Muscle of back (tissue), 13 donors: ENCODE measurements at places on chromosomes 6 and 20. TPM values are rescaled to one million over a fixed set of nuclear protein-coding genes. Genes with fewer than 3 reads are reported as not detected.

Gene BMP7
- polyA plus RNA-seq, result 2.9 TPM

Gene HRH3
- not detected for polyA plus RNA-seq

Gene SLC13A3
- 2.2 TPM for polyA plus RNA-seq

Gene SLC52A3
- polyA plus RNA-seq, result 0.16 TPM

DNA sequence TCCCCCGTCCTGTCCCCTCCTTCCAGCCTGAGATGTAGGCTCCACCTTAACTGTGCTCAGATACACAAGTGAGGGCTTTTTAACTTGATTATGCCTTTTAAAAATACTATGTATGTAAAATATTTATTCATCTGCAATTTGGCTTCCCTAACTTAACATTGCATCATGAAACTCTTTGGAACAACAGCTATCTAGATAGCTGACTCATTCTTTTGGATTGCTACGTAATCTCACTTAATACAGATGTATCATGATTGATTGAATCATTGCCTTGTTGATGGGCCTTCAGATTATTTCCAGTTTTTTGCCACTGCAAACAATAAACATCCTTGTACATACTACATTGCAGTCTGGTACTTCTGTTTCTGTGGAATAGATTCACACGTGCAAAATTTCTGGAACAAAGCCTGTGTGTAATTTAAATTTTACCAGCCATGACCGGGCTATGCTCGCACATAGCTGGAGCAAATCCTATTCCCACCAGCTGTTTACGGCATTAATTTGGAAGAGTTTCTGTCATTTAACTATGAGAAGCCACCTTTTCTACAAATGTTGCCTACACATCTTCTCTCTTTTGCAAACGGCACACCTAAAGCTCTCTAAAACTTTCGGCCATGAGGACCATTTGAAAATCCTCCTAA, 6.5 kb downstream of the PRND start:
- peak; percentile 44 for DNase-seq

GRCh38 chr6:107668743-107669474, 155.2 kb downstream of the SCML4 start:
- DNase-seq, result no peak

DNA sequence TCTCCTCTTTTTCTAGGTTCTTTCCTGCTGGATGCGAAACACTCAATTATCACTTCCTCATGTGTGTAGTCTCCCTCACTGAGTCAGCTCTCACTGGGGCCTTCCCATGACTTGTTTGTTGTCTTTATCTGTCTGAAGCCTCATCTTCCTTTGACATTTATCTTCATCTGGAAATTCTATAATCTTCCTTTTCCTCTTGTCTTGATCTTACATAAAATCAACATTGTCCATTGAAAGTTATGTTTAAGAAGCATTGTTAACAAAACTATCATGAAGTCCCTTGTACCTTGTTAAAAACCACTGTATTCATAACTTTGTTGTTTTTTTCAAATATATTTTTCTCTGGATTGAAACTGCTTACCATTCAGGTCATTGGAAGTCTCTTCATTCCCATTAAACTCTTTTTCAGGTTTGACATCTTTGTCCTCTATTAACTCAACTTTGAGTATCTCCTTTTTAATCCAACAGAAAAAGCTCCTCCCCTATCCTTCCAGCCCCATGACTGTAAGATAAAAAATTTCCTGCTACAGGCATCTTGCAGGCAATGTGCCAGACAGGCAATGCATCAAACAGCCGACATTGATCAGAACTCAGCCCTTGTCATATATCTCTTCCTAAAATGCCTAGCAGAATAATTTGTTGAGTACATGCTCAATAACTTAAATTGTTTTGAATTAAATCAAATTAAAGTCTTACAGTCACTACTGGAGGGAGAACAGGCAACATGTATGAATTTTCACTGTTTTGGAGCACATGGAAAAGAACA, 34.8 kb downstream of the MYLIP start:
- no peak for DNase-seq

- no peak for DNase-seq
These were observed 25.2 kb upstream of the TLDC2 start for GRCh38 chr20:36850759-36851158.

DNA sequence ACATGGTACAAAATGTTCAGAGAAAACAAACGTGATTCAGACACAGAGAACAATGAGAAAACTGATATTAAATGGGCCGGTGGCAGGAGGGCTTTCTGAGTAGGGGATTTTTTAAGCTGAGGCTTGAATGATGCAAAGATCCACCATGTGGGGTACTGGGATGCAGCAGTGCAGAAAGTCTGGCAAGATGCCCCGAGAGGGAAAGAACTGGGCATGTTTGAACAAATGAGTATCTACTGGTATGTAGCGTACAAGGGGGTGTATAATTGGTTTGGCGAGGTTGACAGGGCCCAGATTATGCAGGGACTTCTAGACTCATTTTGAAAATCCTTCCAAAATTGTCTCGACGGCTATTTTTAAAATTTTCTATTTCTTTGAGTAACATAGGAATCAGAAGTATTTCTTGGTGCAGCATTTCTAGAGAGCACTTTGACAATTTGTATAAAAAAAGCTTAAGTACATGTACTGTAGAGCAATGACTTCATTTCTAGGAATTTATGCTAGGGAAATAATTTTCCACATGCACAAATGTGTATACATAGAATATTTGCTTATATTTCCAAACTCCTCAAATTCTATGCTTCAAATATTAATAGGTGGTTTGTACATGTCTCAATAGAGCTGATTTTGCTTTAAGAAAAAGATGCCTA, 119.6 kb upstream of the DOK5 start:
- no peak for DNase-seq

DNA sequence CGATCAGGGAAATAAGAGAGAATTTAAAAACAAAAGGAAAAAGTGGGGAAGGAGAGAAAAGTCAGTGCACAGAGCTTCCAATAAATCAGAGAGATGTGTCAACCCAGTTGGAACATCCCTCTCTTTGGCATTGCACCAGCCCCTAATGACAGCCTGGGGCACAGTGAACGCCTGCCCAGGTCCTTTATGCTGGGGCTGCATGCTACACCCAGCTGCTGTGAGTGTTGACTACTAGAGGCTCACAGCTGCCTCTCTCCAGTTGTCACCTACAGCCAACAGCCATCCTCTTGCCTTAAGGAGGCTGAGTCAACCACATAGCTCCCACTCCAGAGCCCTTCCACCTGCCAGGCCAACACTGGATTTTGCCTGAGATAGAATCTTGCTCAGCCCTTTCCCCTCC, 19.0 kb downstream of the OR2H2 start:
- DNase-seq, result no peak

DNA sequence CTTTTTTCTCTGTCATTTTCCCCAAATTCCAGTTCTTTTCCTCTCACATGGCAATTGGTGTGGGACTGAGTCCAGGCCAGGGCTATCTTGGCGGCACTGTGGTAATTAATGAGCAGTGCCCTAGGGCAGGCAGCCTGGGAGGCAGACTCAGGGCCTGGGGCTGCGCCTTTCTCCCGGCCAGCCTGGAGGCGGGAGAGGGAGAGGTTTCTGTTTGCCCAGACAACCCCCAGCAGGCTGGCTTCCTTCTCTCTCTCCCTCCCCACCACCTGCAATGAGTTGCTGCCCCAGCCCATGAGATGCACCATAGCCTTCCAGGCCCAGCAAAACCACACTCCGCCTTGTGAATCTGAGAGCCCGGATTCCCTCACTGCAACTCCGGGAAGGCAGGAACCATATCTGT, 15.1 kb upstream of the CCDC167 start:
- no peak for DNase-seq

GRCh38 chr20:8094415-8094818, 37.6 kb upstream of the PLCB1 start:
- peak; percentile 91 for DNase-seq

GRCh38 chr6:6998194-6998569, 109.6 kb upstream of the RREB1 start:
- peak; percentile 21 for DNase-seq

DNA sequence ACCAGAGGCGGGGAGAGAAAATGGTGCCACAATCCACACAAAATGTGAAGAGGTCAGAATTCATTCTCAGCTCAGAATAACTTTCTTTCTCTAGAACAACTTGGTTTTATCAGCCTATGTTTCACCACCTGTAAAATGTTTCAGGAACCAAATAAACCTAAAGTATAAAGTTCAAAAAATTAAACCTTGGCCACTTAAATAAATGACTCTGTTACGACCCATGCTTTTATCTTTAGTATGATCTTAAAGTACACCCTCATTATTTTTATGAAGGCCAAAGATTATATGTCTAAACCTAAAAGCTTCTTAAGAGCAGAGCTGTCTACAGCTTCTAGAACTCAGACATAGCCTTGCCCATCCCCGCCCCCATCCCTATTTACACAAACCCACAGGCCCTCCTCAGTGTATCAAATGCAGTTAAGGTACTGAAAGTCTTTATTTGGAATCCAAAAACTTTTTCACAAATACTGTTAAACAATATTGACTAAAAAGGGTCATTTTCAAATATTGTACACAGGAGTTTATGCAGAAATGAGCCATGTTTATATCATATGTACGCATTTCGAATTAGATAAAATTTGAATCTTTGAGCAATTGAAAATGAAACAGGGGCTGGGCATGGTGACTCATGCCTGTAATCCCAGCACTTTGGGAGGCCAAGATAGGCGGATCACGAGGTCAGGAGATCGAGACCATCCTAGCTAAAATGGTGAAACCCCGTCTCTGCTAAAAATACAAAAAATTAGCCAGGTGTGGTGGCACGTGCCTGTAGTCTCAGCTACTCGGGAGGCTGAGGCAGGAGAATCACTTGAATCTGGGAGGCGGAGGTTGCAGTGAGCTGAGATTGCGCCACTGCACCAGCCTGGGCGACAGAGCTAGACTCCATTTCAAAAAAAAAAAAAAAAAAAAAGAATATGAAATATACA, 5.7 kb upstream of the NHSL1 start:
- DNase-seq, result no peak

DNA sequence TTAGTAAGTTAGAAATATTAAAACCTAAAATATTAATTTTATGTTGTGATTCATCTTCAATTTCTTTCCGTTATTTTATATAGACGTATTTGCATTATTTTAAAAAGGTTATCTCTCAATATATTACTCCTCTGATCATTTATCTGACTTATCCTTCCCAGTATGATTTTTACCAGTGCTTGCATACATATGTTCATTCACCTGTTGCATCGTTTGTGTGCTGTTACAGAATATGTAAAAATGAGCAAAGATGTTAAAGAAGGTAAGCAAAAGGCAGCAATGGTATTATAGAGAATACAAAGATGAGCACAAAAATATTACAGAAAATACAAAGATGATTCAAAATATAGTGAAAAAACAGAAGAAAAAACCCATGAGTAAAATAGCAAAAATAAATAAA, 48.9 kb downstream of the SYCP2 start:
- no peak for DNase-seq

DNA sequence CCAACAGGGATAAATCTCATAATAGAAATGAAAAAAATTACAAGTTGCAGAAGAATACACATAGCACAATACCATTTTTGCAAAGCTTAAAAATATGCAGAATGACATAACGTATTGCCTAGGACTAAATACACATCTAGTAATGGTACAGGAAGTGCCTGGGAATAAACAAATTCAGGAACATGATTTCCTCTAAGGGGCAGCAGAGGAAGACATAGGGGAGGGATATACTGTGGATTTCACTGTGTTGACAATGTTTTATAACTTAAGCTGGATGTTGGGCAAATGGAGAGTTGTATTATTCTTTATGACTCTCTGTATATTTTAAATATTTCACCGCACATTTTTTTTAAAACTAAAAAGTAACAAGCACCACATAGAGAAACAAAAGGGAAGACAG, 5.6 kb upstream of the GLO1 start:
- no peak for DNase-seq

- no peak for DNase-seq
These were observed 81.8 kb downstream of the SGK1 start for GRCh38 chr6:134235937-134236751.

DNA sequence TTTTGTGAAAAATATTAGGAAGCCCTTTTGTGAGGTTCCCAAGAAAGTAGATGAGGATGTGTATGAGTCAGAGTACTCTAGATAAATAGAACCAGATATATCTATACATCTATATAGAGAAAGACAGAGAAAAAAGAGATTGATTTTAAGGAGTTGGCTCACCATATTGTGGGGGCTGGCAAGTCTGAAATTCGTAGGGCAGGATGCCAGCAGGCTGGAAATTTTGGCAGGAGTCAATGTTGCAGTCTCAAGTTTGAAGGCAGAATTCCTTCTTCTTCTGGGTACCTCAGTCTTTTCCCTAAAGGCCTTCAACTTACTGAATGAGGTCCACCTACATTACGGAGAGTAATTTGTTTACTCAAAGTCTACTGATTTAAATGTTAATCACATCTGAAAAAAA, 65.3 kb upstream of the SAMD3 start:
- DNase-seq, result no peak
